ENCODE measurements at places on chromosomes 13 and 19.

GRCh38 chr19:12703046-12703445 lies 6.6 kb upstream of the FBXW9 start:
- DNase-seq: peak; percentile 14

DNA sequence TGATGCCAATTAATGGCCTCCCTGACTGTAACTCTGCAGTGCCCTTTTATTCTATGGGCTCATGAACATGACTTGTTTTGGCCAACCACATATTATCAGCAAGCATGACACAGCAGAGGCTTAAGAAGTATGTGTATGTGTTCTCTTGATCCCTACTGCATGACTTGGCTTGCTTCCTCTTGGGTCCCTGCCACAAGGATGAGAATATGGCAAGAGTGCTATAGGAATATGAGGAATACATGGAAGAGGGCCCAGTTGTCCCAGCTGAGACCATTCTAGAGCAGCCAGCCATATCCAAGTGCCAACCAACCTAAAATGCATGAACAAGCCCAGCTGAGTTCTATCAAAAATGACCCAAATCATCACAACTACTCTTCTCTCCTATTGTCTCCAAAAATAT lies 576.7 kb upstream of the PCDH9 start:
- no peak for DNase-seq

DNA sequence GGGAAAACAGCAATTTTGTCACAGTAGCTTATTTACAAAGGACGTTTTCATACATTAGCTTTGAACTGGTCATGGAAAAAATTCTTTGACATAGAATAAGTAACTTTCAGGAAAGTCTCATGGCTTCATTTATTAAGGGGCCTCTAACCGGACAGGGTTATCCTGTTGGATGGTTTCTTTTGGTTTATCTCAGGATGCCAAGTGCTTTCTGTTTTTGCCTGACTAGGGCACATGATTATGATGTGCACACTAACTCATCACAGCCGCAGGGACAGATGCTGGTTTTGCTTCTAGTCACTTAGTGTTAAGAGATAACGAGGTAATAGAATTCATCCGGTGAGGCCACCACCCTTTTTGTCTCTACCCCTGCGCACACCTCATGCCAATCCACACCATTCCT lies 53.0 kb downstream of the TGDS start:
- no peak for DNase-seq

DNA sequence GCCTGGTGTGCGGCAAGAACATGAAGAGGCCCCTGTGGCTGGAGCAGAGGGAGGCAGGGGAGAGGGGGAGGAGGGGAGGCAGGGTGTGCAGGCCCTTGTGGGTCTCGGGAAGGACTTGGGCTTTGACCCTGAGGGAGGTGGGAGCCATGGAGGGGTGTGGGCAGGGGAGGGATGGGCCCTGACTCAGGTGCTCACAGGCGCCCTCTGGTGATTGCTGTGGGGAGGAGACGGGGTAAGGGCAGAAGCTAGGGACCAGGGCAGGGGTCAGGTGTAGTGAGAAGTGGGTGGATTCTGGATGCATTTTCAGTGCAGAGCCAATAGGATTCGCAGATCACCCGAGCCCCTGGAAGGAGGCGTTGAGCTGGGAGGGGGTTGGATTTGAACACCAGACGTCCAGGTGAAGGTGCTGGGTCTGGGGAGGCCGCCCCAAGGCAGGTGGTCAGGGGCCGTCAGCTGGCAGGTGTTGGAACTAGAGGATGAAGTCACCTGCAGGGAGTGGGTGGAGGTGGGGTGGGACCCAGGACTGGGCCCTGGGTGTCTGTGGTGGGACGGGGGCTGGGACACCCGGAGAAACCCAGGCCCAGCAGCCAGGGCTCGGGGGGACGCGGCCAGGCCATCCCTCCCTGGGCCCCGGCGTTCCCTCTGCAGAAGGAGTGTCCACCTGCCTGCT lies 185.4 kb downstream of the KDM4B start:
- peak; percentile 37 for DNase-seq

DNA sequence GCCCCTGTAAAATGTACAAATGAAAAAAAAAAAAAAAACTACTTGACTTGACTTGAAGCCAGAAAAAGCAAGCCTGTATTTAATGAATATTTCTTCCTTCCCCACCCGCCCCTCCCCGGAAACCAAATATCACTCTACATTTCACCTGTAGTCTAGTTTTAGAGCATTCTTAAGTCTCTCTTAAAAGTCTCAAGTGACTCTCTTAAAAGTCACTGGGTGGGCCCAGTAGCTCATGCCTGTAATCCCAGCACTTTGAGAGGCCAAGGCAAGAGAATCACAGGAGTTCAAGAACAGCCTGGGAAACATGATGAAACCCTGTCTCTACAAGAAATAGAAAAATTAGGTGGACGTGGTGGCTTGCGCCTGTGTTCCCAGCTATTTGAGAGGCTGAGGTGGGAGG lies 72.0 kb downstream of the TSC22D1 start:
- DNase-seq: no peak

GRCh38 chr13:51298812-51299211 lies 40.7 kb upstream of the SERPINE3 start:
- DNase-seq: no peak

Data from stimulated activated CD4-positive, alpha-beta T cell treated with anti-CD3 and anti-CD28 coated beads, Interleukin-4, amount 100 ng/mL, for 24 hours (primary cell).